Epithelial cell of esophagus (primary cell): ENCODE measurements at places on chromosomes 7 and 10.

GRCh38 chr7:117808910-117809705 lies 64.1 kb downstream of the CTTNBP2 start:
- no peak for DNase-seq

- DNase-seq = no peak
Measured at GRCh38 chr10:133117688-133118071, 30.0 kb downstream of the ADGRA1 start.

GRCh38 chr7:8480527-8480926 lies 47.1 kb downstream of the NXPH1 start:
- no peak for DNase-seq

- no peak for DNase-seq
Measured at GRCh38 chr7:54485044-54485443, 57.1 kb upstream of the VSTM2A start.

- DNase-seq = no peak
Measured at GRCh38 chr7:97015756-97016380, 8.8 kb downstream of the DLX5 start.

GRCh38 chr7:80411621-80412020 lies 100.2 kb downstream of the GNAT3 start:
- DNase-seq = peak; percentile 52

DNA sequence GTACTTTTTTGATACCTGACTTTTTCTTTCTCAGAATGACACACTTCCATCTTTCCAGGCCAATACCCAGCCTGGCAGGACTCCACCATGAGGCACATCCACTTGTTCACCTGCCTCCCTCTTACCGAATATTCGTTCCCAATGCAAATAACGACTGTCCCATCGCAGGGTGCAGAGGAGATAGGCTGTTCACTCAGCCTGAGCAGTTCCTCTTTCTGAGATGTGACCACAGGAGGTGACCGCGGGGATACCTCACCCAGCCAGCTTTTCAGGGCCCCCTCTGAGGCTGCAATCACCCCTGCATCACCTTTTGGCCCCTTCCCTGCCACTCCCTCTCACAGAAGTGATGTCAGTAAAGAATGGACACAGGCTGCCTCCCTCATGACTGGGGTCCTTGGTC lies 28.3 kb downstream of the PTPRN2 start:
- DNase-seq = no peak

DNA sequence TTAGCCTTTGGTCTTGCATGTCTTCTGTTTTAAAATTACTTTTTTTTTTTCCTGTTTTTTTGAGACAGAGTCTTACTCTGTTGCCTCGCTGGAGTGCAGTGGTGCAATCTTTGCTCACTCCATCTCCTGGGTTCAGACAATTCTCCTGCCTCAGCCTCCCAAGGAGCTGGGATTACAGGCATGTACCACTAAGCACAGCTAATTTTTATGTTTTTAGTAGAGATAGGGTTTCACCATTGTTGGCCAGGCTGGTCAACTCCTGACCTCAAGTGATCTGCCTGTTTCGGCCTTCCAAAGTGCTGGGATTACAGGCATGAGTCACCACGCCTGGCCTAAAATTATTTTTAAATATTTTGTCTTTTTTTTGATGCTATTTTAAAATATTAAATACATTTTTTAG lies 38.5 kb downstream of the MLLT10 start:
- no peak for DNase-seq

DNA sequence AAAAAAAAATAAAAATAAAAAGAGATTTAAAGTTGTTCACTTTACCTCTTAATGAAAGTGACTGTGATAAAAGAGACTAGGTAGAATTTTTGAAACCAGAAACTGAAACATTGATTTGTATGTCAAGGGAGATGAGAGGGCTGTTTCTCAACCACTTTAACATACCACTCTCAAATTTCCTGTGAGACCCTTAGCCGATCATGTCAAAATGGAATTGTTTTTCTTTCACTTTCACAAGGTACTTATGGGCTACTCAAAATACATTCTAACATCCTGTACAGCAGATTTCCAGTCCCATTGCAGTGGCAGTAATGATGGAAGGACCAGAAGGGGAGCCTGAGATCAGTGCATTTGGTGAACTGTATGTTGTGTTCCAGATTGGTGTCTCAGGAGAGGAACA lies 261.2 kb downstream of the PPP1R3A start:
- no peak for DNase-seq

DNA sequence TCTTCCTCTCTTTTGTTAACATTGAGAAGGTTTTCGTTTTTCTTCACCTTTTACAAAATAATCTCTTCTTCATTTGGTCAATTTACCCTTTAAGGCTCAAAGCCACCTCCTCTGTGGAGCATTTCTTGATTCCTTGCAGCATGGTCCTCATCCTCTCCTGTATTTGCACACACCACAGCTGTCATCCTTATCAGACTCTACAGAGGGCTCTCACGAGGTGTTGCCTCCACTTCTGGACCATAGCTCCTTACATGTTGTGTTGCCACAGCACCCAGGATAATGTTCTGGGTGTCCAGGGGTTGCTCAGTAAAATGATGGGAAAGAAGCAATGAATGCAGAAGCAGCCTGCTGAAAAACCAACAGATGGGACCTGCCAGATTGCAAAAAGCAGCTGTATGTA lies 192.8 kb downstream of the SH2D4B start:
- no peak for DNase-seq
